Ovary (tissue), 10 donors: ENCODE measurements at places on chromosomes 7 and 10.

DNA sequence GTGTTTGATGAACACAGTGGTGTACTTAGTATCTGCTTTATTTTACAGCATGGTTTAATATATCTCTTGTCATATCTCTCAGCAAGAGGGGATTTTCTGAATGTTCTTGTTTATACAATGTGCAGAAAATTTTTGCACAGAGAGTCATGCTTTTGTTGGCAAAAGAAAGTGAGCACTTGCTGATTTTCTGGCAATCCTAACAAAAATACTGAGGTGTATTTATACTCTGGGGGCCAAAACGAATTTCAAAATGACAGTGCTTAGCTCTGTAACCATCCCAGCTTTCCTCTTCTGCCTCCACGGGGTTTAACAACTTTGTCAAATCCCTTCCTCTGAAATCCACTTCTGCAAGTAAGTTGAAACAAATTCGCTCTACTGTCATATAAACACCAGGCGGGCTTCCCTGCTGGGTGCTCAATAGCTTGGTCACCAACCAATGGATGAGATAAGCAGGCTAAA lies 169.2 kb downstream of the NOC3L start:
- DNase-seq: no peak

GRCh38 chr10:34815185-34816084 lies at the start of gene PARD3:
Gene PARD3, minus strand, starts transcription at chr10:34815296. Its CDS starts 301 bp downstream, at chr10:34814995.
- DNase-seq: peak; percentile 82

DNA sequence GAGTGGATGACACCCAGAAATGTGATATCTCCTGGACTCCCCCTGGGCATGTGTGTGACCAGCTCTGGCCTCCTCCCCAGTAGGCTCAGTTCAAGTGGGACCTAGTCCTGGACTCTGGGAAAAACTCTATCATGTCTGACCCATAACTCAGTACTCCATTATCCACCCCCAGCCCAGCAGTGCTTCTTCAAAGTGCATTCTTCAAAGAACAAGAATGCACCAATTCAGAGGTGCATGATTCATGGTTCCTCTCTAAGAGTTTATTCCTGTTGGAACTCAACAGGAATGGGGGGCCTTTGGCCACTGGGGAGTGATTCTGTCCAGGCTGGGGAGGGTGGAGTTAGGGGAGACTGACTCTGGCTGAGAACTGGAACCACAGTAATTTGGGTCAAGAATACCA lies 173.6 kb upstream of the CXCL12 start:
- no peak for DNase-seq

- peak; percentile 58 for DNase-seq
These were observed 111.1 kb downstream of the TNS3 start for GRCh38 chr7:47470567-47471357.

DNA sequence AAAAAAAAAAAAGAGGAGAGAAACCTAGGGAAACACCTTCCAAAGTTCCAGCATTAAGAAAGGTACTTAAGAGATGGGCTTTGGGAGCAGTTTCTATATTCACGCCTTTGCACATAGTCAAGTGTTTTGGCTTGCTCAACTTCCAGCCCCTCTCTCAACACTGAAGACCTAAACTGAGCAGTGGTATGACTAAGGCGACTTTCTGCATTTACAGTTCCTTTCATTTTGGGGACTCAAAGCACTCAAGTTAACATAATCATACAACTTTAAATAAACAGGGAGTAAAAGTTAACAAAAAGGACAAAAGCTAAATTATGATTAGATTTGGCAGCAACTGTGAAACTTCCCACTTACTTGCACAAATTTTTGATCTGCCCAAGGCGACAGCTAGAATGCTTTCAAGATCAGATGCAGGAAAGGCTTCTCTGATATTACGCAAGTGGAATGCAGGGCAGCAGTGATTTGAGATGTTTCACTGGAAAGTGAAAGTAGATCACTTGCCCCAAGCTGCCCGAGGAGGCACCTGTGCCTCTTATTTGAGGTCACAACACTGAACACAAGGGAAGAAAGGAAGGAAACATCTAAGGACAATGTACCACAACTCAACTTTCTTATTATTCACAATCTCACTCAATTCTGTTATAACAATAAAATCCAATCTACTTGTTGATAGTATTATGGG lies 199.5 kb downstream of the SKAP2 start:
- no peak for DNase-seq

DNA sequence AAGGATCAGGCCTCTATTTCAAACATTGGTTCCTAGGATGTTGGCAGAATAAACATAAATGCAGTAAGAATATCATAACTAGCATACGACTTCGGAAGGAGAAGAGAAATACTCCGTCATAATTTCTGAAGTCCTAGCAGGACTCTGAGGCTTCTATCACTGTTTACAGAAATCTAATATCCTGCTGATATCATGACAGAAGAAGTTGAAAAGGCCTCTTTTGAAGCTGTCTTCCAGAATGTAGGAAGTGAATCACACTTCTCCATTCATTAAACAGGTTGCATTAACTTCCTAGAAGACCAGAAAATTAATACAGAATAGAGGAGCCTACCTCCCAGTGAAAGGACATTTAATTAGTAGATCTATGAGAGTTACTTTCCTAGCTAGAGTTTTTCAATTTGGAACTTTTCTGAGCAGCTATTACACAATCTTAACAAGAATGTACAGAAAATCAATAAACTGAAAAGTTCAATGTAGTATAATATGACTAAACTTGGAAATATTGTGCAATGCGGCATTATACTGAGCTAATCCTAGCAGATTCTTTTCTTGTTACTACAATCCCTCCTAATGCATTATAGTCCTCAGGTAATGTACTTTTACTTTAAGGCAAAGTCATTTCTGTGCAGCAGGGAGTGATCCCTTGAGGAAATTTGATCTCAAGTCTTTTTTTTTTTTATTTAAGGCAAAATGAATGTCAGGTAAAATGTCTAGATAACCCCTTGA lies 622.6 kb upstream of the CELF2 start:
- no peak for DNase-seq

DNA sequence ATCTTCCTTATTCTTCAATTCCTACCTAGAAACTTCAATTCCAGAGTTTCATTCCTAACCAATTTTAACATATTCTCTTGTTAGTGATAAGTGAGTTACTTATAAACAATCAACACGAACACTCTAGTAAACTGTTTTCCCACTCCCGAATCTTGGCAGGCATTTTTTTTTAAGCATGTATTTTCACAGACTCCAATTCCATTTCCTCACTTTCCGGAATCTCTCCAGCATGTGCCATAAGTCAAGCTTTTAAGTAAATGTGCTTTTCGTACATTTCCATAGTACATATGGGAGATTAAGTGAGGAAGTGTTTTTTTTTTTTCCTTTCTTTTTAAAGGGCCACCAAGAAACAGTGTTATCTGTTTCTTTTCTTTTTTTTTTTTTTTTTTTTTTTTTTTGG lies 89.1 kb downstream of the FGFR2 start:
- DNase-seq: no peak

GRCh38 chr7:35605760-35606159 lies 89.2 kb downstream of the HERPUD2 start:
- DNase-seq: no peak

DNA sequence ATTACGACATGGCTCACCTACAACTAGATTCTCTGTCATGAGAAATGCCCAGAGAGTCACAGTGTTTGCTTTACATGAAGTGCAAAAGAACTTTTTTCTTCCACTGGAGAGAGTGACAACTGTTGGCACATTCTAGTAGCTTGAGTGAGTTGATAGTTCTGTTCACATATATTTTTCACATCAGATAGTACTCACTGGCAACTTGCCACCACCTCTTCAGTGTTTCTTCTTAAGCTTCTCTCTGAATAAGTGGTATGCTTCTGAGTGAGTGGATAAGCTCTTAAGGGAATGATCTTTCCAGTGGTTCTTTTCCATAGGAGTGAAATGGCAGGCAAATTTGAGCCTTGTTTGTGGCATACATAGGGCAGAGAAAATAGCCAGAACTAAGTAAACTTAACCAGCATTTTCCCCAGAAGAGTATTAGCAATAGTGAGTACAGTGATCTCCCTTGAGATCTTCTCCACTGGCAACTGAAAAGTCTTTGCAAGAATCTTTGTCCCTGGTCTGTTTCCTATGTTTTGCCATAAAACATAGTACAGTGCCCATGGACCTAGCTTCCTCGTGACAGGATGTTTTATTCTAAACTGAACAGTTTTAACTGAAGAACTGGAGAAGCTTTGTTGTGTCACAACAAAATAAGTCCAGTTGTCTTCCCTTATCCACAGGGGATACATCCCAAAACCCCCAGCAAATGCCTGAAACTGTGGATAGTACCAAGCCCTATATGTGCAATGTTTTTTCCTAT lies 125.4 kb upstream of the CDK13 start:
- no peak for DNase-seq

DNA sequence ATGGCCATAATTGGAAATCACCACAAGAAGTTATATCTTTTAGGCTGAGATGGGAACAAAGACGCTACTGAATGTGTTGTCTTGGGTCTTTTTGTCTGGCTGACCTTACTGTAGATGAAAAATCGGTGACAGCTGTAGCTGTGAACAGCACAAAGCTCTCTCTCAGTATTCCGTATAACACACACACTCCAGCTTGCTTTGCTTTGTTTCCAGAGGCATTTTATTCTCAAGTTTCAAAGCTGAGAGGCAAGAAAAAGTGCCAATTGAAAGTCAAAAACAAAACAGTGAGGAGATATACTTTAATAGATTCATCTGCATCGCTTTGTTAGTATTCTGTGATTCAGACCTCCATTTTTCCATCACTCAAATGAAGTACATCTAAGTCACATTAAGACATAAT lies 39.6 kb upstream of the CABCOCO1 start:
- DNase-seq: no peak

DNA sequence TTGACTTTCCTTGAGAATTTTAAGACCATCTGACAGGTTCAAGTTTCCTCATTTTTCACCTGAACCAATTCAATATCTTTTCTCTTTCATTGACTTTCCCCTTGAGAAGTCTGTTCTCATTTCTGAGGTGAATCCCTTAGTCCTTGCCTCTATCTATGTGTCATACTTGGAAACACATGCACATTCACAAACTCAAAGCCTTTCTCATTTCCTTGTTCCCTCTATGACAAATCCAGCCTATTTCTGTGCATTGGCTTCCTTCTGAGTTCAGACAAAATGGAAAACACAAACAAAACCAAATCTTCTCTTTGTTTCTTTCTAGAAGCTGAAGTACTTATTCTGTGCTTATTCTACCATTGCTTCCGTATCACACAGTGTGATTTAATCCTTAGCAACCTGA lies 13.8 kb downstream of the PTTG1IP2 start:
- DNase-seq: no peak

- DNase-seq: no peak
These were observed 101.9 kb upstream of the TNRC18 start for GRCh38 chr7:5525271-5526099.

GRCh38 chr7:17680026-17680425 lies 260.3 kb downstream of the SNX13 start:
- peak; percentile 30 for DNase-seq

DNA sequence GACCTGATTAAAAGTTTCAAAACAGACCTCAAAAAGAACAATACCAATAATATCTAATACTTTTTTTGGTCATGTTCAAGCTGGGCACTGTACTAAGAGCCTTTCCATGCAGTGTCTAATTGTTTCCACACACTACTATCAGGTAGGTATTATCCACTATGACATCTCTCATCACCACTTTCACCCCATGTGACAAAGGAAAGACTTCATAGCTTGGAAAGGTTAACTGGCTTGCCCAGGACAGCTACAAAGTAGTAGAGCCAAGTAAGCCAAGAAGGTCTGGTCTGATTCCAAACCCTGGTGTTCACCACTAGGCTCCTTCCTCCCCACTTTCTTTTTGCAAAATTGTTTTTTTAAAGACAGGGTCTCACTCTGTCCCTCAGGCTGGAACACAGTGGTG lies 400.5 kb downstream of the KCNMA1 start:
- no peak for DNase-seq

- DNase-seq: no peak
These were observed 24.9 kb downstream of the TSPAN13 start for GRCh38 chr7:16778476-16778875.

DNA sequence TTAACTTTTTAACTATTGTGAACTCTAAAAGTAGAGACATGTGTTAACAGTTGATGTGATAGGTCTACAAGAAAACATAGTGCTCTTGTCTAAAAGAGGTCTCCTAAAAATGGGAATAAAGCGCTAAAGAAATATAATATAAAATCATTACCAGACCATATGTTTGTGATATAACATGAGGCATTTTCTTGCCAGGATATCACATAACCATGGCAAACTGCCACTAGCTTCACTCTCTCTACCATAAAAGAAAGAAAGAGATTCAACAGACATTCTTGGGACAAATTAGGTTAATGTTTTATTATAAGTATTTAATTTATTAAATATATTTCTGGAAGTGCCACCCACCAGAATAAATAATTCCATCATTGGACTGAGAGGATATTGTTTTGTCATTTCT lies 115.0 kb downstream of the TMEM26 start:
- no peak for DNase-seq

- DNase-seq: no peak
These were observed 479.7 kb downstream of the KIF20B start for GRCh38 chr10:90180886-90181691.

GRCh38 chr10:95289921-95290421 lies 832 bp downstream of the PDLIM1 start:
- no peak for DNase-seq

- no peak for DNase-seq
These were observed 77.9 kb upstream of the PLXNA4 start for GRCh38 chr7:132654150-132654549.

GRCh38 chr7:44104860-44105771 lies 971 bp downstream of the AEBP1 start:
- DNase-seq: peak; percentile 62

DNA sequence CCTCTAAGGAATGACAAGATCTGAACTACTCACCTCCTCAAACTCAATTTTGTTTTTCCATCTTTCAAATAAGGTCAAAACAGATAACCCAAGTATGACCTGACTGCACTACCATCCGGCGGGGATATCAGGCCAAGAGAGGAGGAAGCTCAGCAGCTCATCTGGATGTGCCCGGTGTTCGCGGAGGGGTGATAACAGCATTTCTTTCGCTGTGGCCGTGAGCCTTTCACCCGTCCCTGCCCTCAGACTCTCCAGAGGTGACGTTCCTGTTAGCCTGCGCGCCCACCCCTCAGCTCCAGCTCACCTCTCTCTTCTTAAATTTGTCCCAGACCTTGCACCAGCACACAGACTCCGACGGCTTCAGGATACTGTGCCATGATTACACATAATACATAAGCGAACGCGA lies 526 bp downstream of the ZNF248 start:
- DNase-seq: no peak

DNA sequence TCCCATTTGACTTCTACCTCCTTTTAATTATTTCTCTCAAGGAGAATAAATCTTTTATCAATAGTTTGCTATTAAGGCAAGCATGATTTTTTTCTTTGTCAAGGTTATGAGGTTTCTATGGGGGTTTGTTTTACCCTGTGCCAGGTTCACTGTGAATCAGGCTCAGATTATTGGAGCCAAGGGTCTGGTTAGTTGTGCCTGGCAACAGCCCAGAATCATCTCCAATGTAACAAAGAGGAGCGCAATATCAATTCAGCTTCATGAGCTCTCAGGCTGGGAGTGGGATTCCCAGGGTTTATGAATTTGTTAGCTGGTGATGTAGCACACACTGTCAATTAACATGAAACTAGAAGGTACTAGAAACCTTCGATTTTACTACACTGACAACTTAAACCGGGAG lies 73.2 kb downstream of the AASS start:
- DNase-seq: no peak

GRCh38 chr10:101071267-101071884 lies 9.6 kb downstream of the KAZALD1 start:
- DNase-seq: no peak

- DNase-seq: peak; percentile 56
These were observed 79.9 kb downstream of the FZD1 start for GRCh38 chr7:91343996-91344629.
